ENCODE measurements at places on chromosomes 5 and 9. TPM values are rescaled to one million over a fixed set of nuclear protein-coding genes. Genes with fewer than 3 reads are reported as not detected.

Gene FRRS1L
- total RNA-seq, result under 0.01 TPM

Gene ADAMTS6
- total RNA-seq, result 86.5 TPM

Gene PCDHGC3
- 69.3 TPM for total RNA-seq

Gene SLC36A2
- total RNA-seq, result not detected

Gene ZNF658
- total RNA-seq, result 4.5 TPM

Gene OLFML2A
- 2.1 TPM for total RNA-seq

Gene STPG3
- total RNA-seq, result not detected

Gene SLC4A9
- not detected for total RNA-seq

Gene SHISAL2B
- total RNA-seq, result not detected

Gene ZBTB5
- total RNA-seq, result 7.3 TPM

Gene IFNA13
- not detected for total RNA-seq

Gene FABP6
- total RNA-seq, result not detected

Gene TXNDC8
- not detected for total RNA-seq

Gene C5orf52
- not detected for total RNA-seq

Gene PCDHGB2
- 2.4 TPM for total RNA-seq

Gene IFNB1
- 0.30 TPM for total RNA-seq

Gene DOK3
- total RNA-seq, result 8.4 TPM

Gene ASPN
- not detected for total RNA-seq

Gene NOXA1
- total RNA-seq, result 0.18 TPM

Gene TMEM215
- total RNA-seq, result not detected

Gene EGFLAM
- total RNA-seq, result 1.3 TPM

Gene PALM2AKAP2
- total RNA-seq, result 28.5 TPM

Gene GARIN3
- total RNA-seq, result not detected

Gene SPATA6L
- total RNA-seq, result 0.18 TPM

Gene SHOC1
- total RNA-seq, result 0.09 TPM

Gene BTNL3
- total RNA-seq, result not detected

Gene ADGRV1
- total RNA-seq, result 0.89 TPM

Data from smooth muscle cell of the umbilical artery (primary cell).